ENCODE measurements at places on chromosomes 13 and 19.

GRCh38 chr13:98749501-98749900, 3.0 kb downstream of the SLC15A1 start:
- DNase-seq, result no peak

DNA sequence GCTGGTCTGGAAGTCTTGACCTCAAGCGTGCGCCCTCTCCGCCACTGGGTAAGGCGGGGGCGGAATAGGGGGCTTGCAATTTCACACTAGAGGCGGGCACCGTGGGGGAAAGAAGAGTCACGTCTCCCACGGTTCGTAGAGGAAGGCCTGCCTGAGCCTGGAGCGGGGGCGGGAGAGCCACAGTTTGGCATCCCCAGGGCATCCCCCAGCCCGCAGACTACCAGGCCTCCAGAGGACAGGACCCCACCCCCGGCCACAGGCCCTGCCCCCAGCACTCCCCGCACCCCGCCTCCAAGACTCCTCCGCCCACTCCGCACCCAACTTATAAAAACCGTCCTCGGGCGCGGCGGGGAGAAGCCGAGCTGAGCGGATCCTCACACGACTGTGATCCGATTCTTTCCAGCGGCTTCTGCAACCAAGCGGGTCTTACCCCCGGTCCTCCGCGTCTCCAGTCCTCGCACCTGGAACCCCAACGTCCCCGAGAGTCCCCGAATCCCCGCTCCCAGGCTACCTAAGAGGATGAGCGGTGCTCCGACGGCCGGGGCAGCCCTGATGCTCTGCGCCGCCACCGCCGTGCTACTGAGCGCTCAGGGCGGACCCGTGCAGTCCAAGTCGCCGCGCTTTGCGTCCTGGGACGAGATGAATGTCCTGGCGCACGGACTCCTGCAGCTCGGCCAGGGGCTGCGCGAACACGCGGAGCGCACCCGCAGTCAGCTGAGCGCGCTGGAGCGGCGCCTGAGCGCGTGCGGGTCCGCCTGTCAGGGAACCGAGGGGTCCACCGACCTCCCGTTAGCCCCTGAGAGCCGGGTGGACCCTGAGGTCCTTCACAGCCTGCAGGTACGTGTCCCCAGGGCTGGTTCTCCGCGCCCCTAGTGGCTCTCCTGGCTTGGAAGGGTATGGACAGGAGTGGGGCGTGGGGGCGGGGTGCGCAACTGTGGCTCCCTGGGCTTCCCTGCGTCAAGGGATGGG, at the start of gene ANGPTL4:
Gene ANGPTL4 (plus strand): TSS at position 353 of the 969 bp plus-strand sequence. CDS start 167 bp downstream, at position 520.
- DNase-seq, result no peak

DNA sequence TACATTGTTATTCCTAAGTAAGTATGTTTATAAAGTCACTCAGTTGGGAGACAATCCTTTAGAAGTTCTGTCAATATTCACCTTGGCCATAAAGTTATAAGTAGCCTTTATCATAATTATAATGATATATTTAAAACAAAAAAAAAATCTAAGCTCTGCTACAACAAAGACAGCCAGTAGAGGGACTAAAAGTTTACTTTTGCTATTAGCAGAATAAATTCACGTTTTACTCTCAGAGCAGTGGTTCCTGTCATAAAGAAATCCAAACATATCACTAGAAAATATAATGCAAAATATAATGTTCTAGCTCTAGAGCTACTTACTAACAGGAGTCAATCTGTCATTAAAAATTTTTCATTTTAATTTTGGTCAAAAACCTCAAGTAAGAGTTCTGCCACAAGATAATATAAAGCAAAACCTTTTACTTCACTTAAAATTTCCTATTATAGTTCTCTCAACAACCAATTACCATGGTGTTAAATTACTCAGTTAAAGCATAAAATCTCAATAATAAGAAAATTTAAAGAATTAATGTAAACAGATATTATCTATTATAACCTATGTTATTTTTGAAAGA, 17.7 kb downstream of the INTS6 start:
- no peak for DNase-seq

DNA sequence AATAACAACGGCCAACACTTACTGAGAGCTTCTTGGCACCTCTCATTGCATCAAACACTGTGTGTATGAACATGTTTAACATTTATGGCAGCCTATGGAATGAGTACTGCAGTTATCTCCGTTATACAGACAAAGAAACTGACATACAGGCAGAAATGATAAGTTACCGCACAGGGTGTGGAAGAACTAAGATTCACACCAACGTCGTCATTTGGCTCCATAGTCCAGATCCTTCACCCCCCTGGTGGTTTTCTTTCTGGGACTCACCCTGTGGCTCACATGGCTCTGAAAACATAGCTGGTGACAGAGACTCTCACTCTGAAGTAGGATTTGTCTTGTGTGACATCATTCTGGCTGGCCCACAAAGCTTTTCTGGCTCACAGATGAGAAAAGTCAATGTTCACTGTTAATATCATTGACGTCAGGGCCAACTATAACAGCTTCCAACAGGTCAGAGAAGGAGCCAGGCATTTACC, 230.1 kb downstream of the DLEU7 start:
- DNase-seq, result no peak

- no peak for DNase-seq
Measured at GRCh38 chr19:294341-294945, 3.2 kb upstream of the PLPP2 start.

- DNase-seq, result no peak
Measured at GRCh38 chr13:98272549-98272948, 95.5 kb upstream of the RNF113B start.

DNA sequence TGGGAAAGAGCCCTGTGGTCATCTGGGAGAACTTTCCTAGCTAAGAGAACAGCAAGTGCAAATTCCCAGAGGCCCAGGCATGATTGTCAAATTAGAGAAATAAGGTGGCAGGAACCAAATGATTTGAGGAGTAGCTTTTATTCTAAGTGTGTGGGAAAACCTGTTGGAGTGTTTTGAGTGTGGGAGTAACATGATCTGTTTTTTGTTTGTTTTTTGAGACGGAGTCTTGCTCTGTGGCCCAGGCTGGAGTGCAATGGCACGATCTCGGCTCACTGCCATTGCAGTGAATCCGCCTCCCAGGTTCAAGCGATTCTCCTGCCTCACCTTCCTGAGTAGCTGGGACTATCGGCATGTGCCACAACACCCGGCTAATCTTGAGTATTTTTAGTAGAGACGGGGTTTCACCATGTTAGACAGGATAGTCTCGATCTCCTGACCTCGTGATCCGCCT, 2.4 kb downstream of the SAE1 start:
- DNase-seq, result peak; percentile 47

DNA sequence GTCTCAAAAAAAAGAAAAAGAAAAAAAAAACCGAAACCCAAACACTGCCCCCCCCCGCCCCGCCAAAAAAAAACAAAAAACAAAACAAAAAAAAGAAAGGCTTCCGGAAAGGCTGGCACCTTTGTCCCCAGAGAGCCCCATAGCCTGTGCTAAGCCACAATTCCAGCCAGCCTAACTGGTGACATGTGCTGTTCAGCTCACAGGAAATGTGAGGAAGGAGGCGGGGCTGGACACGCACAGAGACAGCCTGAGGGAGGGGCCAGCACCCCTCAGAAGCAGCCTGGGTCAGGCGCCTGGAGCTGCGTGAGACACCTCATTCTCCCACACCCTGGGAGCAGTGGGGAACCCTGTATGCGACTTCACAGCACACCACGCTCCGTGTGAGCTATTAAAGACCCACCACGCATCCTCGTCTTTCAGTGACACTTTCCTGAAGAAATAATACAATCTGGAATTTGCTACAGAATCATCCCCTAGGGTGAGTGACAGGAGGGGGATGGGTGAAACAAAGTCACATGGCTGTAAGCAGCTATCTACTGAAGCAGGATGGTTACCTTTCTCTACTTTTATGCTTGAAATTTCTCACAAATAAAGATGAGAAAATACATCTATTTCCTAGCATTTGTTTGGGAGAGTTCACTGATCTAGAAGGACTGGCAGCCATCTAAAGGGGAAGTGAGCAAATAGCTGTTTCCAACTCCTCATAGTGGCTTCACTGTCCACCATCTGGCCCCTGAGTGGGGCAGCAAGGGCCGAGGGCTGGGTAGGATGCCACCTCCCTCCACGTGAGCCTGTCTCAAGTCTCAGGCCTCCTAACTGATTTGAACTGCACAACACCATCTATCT, 12.3 kb upstream of the SLC35E1 start:
- no peak for DNase-seq

DNA sequence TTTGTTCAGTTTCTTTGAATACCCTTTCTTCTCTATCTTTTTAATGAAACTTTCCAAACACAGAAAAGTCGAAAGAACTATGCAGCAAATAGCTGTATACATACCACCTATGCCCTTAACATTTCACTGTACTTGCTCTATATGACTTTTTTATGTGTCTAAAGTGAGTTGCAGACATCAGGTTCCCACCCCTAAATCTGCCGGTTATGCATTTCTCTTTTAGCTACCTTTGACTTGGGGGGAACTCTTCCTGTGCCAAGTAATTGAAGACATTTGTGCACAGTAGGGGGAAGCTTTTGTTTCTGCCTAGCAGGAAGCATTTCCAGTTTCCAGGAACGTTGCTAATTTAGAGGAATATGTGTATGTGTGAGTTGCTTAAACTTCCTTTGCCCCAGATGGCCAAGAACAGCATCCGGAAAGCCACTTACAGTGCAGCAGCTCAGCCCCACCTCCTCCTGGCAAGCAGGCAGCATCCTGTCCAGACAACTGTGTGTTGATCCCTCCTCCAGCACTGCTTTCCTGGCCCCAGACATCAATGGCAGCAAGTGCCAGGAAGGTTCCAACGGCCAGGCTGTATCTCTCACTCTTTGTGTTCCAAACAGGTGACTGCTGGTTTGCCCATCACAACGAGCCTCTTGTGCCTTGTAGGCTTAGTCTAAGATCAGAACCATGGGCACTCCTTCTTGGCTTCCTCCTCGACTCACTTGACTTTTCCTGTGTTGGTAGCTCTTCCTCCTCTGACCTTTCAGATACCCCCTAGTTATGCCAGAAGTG, 14.7 kb upstream of the GRAMD1A start:
- DNase-seq, result no peak

DNA sequence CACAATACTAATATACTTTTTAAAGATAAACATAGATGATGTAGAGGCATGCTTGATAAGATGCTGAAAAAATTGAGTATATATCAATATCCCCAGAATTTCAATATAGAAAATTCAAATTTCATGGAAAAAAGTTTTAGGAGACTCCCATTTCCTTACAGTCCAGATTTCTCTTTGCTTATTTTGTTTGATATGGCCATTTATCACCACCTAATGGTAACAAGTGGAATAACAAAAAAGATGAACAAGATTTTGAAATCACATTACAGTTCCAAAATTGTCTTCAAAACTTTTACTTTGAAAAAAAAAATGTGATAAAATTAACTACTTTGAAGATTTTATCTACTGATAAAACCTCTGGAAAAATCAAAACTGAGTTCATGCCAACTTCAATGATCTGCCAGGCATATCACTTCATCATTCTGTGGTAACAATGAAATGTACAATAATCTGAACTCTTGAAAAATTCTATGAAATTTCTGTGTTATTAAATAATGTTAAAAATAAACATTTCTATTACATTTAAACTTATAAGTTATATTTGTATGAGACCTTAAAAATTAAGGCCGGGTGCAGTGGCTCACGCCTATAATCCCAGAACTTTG, 17.5 kb downstream of the MIPEP start:
- no peak for DNase-seq

DNA sequence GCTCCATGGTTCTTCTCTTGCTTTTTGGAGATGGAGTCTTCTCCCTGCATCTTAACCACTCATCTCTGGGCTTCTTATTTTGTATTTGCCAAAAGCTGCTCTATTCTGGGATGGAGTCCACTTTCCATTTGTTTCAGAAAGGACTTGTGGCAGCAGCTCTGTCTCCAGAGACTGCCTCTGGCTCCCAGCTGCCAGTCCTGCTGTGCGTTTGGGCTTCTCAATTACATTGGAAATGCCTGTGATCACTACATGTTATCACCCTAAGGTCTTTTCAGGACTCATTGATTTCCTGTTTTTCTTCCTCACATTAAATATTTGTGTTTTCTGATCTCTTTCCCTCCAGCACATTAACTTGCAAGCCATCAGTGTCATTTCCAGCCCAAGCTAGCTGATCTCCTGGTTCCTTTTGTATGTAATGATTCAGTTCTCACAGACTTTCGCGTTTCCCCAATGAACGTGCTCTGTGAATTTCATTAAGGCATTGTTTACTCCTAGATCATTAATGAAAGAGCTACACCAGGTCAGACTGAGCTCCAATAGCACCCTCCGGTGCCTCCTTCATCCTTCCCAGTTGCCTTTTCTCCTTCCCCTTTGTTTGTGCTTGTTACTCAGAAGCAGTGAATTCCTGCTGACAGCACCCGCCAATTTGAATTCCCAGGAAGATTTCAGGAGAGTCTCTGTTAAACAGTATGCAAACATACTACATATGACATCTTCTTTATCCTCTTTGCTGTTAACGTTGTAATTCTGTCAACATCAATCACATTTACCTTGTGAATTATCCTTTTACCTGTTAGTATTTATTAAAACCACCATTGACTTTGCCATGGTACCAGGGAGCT, 3.0 kb downstream of the CBY2 start:
- no peak for DNase-seq

- DNase-seq, result no peak
Measured at GRCh38 chr13:38283346-38283745, 66.3 kb upstream of the UFM1 start.

DNA sequence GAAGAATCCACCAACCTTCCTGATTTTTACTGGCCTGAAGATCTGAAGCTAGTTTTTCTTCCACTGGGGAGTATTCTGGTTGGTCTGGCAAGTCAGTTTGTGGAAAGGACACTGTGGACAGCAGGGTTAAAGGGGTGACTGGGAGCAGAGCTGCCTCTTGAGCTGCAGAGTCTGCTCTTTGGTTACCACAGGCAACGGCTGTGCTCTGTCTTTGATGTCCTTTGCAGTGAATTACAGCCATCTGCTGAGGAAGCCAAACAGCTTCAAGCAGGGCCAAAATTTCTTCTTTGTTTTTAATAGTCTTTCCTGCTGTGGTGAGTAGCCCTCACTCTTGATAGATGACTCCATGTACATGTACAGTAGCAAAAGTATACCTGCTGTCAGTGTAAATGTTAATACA, 75.7 kb downstream of the ZNF100 start:
- DNase-seq, result no peak

DNA sequence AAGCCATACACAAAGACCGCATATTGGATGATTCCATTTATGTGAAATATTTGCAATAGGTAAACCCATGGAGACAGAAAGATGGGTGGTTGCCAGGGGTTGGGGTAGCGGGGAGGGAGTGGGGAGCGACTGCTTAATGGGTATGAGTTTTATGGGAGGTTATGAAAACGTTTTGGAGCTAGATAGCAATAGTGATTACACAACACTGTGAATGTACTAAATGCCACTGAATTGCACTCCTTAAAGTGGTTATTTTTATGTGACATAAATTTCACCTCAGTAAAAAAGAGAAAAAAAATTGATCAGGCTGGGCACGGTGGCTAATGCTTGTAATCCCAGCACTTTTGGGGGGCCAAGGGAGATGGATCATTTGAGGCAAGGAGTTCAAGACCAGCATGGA, 36.6 kb downstream of the GRIK5 start:
- DNase-seq, result no peak

All from NCI-H2029 treated with DMSO at 0.1 percent for 48 hours (cell line).